SW480 (cell line): ENCODE measurements at places on chromosomes 6 and 20.

DNA sequence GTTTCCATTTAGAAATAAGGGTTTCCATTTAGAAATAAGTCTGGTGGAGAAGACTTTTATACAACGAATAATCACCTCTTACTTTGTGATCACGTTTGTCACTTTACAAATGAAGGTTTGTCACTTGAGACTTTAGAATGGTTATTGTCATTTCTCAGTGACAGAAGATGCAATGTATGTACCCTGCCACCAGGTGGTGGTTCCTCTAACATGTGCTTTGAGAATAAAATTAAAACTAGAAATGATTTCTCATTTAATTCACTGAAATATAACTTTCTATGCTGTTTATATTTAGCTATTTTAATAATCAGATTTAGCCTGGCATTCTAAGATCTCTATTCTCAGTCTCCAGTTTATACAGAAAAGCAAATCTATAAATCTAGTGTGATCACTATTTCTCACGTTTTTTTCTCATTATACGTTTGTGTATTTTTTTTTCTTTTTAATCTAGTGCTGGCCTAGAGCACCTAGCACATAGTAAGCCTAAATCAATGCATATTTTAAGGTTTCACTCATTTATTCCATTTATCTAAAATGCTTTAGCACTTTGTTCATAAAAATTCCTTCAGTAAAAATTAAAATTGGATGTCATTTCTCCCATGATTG, 57.4 kb upstream of the TFAP2D start:
- DNase-seq = peak; percentile 11

GRCh38 chr6:129110690-129111343, 227.9 kb downstream of the LAMA2 start:
- DNase-seq = no peak

GRCh38 chr6:138923561-138923960, 64.5 kb downstream of the REPS1 start:
- no peak for DNase-seq

DNA sequence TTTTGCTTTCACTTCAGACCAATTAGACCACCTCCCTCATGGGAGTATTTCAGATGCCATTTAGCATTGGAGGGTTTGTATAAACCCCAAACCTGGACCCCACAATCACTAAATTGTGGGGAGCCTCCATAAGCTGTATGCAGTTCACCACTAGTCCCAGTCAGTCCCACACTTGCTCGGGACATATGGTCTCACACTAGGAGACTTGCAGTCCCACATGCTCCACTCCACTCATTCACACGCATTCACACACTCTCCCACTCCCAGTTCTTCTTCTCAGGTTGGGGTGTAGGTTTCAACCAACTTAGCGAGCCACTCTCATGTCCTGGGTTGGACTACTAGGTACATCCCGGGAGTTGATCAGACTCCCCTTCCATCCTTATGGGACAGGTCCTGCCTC, 84.5 kb upstream of the GPR6 start:
- DNase-seq = no peak

DNA sequence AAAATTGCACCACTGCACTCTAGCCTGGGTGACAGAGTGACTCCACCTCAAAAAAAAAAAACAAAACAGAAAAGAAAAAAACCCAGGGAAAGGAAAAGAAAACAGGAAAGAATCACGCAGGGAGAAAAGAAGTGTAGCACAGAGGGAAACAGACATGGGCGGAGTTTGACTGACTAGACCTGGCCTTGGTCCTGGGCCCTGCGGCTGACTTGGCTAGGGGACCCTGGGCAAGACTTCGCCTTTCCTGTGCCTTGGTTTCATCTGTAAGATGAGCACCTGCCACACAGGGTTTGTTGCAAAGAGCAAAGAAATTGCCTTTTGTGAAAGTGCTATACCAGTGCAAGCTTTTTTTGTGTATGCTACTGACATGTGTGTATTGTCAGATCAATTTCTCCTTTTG, 71.3 kb upstream of the KCNG1 start:
- DNase-seq = no peak

DNA sequence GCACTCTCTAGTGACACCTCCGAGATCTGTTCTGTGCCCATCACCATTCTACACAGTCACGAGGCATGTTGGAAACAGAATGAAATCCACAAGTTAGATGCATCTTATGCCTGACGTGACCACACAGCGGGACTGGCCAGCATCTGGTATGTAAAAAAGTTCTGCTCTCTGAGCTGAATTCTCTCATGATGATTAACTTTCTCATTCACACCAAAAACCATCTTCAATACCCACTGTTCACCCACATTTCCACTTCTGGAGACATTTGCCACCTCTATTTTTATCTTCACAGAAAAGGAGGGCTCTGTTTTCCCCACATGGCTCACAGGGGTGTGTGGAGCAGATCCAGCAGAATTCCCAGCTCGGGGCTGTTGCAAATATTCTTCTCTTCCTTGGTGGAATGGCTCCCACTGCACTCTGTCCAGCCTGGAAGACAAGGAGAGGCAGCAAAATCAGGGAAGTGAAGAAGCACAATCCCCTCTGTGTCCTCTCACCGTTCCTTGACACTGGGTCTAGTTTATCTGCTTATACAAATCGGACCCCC, 303.4 kb downstream of the TAF4 start:
- no peak for DNase-seq

GRCh38 chr20:6130045-6130444, 7.2 kb upstream of the FERMT1 start:
- DNase-seq = no peak

DNA sequence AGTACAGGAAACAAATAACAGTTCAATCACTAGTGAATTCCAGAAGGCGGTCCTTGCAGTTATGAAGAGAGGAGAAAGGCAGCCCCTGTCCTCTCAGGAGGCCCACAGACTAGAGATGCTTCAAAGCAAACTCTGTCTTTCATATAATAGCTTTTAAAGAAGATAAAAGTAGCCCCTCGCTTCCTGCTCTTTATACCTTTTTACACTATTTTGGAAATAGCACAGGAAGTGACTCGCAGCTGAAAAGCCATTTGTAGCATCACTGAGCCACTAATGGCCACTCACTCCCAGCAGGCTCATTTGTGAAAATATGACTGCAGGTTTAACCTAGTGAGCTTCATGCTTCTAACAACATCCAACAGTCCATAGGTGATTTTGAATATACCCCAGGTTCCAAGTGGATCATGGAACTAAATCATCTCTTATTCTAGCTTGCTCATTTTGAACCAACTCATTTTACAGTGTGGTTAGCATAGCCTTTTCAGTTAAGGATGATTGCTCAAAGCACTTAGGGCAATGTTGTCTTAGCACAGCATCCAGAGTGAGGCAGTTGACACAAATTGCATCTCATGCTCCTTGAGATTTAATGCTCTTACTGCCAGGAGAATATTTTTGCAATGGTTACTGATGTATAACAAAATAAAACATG, 136.0 kb upstream of the NRSN1 start:
- DNase-seq = no peak

- DNase-seq = no peak
Measured at GRCh38 chr20:32052090-32052777, at the start of gene HCK. TSS of gene HCK (plus strand) at chr20:32052242.

DNA sequence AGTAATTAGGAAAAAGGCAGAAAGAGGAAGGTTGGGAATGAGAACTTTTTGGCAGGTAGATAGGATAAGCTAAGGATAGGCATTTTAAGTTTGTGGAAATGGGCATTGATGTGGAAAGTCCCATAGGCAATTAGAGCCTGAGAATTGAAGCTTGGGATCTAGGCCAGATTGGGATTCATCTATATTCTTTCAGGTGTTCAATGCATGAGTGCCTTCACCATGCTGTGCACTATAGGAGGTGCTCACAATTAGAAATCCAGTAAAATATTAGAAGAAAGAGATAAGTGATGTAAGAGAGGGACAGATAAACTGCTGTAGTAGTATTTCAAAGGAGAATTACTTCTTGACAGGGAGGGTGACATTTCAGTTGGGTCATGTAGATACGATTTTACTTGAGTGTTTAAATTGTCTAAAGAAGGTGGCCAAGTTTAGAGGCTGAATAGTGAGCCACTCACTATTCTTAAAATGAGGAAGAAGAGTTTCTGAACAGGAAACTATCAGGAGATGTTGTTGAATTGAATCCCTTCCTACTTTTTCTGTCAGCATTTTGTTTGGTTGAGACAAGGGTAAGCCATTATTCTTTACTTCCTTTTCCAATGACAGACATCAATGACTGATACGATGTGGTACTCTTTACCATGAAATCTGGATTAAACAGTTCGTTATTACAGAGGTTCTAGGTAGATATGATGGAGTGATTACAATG, 31.0 kb upstream of the CTAGE9 start:
- DNase-seq = no peak

DNA sequence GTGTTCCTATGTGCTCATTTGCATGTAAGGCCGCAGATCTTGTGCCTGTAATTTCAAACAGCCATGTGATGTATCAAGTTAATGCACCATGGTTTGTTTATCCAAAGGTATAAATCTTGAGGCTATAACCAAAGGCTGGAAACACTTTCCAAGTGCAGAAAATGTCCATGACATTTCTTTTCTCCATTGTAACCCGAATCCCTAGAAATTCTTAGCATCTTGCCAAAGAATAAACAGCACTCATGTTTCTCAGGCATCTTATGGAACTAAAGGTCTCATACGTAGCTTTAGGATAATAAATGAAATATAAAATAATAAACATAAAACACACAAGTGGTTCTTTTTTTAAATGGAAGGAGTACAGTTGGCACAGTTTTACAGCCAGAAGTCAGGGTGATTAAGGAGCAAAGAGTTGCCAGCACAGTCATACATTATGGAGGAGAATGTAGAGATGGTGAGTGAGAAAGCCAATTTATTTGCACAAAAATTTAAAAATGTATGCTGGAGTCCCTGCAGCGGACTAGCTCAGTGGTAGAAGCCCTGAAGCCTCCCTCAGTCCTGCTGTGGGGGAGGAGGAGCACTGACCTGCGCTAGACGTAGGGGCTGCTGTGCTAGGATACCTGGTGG, 18.0 kb downstream of the CDH26 start:
- DNase-seq = no peak

DNA sequence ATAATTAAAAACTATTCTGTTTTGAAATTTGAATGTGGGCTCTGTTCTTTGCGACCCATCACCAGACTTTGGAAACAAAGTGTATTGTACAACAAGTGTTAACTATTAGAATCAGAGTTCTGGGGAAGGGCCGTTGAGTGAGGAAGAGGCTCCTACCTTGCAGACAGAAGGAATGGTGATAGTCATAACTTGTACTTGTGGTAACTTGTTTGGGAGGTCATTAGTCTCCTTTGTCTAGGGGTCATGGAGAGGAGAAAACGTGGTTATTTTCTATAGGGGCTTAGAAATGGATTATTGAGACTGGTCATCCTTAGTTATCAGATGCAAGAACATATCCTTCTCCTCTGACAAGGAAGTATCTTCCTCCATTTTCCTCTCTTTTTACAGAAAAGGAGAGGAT, 174.8 kb downstream of the BMP2 start:
- DNase-seq = no peak

- no peak for DNase-seq
Measured at GRCh38 chr6:140050101-140050995, 675.9 kb upstream of the CITED2 start.

GRCh38 chr6:158485431-158485830, 74.5 kb upstream of the TMEM181 start:
- DNase-seq = no peak

GRCh38 chr20:8646716-8647115, 422.2 kb upstream of the PLCB4 start:
- DNase-seq = no peak

DNA sequence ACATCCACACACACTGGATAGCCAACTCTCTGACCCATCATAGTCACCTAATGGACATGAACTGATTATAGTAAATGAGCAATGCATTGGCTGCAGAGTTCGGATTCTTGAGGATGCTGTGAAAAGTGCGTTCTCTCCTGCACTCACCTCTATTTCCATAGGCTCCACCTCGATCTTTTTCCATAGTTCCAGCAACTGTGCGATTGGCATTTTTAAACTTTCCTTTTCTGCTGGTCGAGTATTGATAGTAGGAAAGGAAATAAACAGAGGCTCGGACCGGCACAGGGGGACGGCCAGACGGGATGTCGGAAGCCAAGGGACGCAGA, 94.4 kb downstream of the RNASET2 start:
- DNase-seq = no peak

DNA sequence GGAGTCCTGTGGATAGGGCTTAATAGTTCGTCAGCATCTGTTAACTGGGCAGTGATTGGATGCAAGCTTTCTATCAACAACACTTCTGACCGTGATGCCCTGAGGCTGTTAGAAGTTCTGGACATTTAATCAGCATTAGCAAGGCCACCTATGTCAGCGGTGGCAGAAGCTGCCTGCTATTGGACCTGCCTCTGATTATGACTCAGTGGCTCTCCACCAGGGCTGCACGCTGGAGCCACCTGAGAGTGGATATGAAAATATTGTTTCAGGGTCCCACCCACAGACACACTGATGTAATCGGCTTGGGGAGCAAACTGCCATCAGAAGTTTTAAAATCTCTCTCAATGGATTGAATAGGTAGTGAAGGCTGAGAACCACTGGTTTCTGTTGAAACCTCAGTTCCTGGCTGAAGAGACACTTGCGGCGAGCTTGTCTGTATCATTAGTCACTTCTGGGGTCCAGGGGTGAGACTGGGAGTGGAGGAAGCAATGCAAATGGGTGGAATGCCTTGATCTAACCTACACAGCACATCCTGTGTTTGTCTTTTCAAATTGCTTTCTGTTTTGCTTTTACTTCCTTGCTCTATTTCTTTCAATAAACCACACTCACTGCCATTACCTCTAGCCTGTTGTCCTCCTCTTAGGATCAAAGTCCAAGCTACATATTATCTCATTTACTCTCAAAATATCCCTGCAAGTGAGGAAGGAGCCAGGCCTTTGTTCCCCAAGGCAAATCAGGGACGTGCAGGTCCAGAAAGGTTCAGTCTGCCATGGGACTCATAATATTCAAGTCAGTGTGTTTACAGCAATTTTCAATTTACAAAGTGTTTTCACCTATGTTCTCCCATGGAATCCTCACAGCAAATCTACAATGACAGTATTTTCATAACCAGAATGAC, 4.2 kb downstream of the CLIC5 start:
- DNase-seq = peak; percentile 90

GRCh38 chr6:77456531-77457248, 6.6 kb downstream of the HTR1B start:
- peak; percentile 18 for DNase-seq

GRCh38 chr6:41715795-41716515, 19.5 kb downstream of the TFEB start:
- DNase-seq = no peak

GRCh38 chr6:57242505-57242904, 20.4 kb upstream of the RAB23 start:
- DNase-seq = no peak

- DNase-seq = peak; percentile 72
Measured at GRCh38 chr6:87731818-87732661, 30.0 kb upstream of the AKIRIN2 start.
